Kidney capillary endothelial cell (primary cell): ENCODE measurements at places on chromosomes 2 and 18.

DNA sequence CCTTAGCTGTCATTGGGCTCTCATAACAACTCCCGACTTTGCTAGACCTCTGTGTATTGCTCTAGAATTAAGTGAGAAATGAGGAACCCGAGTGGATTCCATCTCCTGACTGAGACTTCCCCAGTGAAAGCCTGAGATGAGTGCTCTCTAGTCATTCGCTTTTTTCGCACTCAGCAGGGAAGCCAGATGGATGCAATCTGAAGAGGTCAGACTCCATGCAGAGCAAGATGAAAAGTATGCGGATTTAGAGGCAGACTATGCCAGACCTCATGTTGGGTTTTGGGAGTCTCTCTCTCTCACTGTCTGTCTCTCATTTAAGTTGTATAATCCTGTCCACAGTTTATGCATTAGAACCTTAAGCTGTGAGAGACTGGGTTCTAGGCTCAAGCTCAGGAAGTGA is 88.6 kb downstream of the SLC5A7 start:
- DNase-seq: no peak

GRCh38 chr2:223619486-223620129 is 17.4 kb upstream of the SCG2 start:
- no peak for DNase-seq

DNA sequence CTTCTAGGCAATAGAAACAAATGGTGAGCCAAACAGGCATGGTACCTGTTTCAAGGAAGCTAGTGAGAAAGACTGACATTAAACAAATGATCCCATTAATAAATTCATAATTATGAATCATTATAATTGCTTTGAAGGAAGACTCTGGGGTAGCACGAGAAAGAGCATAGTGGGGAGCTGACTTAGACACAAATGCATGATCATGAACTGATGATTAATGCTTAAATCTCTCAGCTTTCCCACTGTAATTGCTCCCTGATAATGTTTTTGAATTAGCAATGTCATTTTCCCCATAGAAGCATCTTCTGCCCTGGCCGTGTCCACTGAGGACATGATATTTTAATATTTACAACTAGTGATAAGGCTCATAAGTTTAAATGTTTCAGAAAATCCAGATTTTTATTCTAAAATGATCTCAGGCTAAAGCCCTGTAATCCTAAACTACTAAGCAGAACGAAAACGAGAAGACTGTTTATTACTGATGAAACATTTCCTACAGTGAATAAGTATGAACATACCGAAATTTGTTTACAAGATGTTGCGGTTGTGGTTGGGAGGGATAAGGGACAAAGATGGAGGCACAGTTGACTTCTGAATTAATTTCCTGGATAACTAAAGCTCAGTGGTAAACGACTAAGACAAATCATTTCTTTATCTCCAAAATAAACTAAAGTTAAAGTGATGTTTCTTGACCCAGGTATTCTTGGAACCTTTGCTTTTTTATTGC is 47.3 kb upstream of the TACR1 start:
- DNase-seq: no peak

DNA sequence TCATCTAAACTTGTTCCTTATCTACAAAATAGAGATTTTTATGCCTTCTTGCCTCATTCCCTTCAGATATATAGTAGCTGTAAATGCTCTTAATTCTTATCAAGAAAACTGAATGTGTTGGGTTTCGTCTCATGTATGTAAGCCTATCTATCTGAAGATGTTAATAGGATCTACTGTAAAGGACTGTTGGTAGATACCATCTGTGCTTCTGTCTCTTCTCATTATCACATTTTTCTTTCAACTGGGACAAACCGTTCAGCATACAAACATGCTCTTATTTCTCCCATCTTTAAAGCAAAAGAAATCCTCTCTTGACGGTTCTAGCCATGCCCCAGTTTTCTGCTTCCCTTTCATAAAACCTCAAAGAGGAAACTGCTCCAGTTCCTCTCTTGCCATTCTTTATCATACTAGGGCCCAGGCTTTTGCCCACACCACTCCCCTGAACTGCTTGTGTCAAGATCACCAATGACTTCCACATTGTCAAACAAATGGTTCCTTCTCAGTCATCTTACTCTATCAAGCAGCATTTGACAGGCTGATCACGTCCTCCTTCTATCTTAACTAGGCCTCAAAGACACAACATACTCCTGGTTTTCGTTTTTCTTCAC is 88.7 kb downstream of the ARHGEF33 start:
- no peak for DNase-seq
